Stimulated activated naive CD4-positive, alpha-beta T cell treated with Interleukin-2 at 50 U/mL for 16 hours (primary cell): ENCODE measurements at places on chromosomes 2 and 18.
A peak's percentile ranks its signal among the peaks of the same experiment; 100 is the strongest.

DNA sequence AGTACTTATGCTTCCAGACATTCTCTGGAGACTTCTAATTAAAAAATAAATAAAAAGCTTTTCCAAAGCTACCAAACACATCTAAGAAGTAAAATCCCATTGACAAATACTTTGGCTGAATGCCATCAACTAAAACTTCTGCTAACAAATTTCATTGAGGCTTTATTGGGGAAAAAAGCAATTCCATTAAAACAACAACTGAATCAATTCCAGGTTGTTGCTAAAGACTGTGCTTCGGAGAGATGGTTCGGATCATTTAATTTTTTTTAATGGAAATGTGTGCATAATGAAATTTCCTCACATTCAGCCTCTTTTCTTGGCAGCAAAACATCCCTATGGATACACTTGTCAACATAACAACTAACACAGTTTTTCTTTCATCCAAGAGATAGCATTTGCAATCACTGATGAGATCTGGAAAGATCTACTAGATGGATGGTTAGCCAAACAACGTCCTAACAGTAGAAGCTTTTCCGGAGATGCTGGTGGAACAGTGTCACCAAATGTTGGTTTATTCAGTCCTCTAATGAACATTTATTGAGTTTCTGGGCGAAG is 446.1 kb upstream of the FAM98A start:
- no peak for DNase-seq

DNA sequence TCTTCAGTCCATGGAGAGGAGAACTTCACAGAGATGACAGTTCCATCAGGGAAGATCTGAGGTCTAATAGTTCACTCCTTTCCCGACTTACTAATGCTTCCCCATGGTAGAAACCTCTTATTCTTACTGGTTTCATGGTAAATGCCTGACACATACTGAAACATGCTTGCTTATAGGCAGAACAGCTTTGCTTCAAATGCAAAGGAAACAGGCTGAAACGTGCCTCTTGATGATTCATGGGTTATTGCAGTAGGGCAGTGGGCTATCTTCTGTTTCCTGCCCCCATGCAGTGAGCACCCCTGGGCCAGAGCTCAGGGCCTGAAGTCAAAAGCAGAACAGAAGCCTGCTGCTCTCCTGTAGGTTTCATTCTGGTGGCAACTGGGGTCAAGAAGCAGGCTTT is 223.5 kb downstream of the RDH14 start:
- DNase-seq = no peak

DNA sequence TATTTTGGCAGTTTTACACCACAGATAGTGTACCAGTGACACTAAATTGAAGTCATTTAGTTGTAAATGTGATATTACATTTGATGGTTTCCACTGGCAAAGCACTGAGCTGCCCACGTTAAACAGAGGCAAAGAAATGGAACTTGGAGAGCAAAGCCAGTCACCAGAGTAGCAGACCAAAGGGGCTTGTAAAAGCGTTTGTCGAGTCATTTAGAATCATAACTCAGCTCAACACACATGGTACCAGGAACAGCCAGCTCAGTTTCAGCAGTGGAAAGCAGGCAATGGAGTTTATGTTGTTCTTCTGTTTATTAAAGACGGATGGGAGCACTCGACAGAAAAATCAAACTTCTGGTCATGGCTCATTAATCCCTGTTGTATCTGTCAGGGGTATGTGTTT is 91.2 kb downstream of the POU3F3 start:
- no peak for DNase-seq

- DNase-seq = no peak
Observed at GRCh38 chr18:78424403-78425018, 555.1 kb upstream of the SALL3 start.

- no peak for DNase-seq
Observed at GRCh38 chr18:55477499-55477859, 110.5 kb downstream of the TCF4 start.

DNA sequence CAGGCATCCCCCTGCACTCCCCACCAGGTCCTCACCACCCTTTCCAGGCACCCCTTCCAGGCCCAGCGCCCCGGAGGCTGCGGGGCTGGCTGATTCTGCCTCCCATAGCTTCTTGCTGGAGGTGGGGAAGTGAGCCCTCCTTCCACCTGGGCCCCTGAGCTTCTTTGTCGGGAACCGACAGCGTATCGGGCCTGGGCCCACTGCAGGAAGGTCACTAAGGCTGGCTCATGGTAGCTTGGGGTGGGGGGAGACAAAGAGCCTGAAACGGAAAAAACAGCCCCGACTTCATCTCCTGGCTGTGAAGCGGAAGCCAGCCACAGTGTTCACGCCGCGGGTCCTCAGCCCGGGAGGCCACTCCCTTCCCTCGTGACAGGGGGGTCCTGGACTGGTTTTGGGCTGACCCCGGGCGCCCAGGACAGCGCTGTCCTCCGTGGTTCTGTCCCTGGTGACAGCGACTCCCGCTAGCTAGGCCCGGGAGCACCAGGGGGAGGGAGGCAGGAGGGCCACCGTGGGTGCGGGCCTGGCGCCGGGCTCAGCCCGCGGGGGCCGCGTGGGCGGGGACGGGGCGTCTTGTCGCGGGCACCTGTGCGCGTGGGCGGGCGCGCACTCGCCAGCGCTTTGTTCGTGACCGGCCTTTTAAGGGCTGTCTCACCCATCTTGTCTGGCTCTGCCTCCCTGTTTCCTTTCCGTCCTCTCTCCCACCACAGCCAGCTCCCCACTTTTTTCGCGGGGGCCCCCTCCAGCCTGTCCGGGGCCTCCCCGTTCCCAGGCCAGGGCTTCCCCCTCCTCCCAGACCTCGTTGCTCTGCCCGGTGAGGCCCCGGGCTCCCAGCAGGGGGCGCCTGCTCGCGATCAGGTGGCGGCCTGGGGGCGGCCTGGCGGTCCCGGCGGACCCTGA is 64.9 kb downstream of the DNMT3A start:
- DNase-seq = peak; percentile 75

DNA sequence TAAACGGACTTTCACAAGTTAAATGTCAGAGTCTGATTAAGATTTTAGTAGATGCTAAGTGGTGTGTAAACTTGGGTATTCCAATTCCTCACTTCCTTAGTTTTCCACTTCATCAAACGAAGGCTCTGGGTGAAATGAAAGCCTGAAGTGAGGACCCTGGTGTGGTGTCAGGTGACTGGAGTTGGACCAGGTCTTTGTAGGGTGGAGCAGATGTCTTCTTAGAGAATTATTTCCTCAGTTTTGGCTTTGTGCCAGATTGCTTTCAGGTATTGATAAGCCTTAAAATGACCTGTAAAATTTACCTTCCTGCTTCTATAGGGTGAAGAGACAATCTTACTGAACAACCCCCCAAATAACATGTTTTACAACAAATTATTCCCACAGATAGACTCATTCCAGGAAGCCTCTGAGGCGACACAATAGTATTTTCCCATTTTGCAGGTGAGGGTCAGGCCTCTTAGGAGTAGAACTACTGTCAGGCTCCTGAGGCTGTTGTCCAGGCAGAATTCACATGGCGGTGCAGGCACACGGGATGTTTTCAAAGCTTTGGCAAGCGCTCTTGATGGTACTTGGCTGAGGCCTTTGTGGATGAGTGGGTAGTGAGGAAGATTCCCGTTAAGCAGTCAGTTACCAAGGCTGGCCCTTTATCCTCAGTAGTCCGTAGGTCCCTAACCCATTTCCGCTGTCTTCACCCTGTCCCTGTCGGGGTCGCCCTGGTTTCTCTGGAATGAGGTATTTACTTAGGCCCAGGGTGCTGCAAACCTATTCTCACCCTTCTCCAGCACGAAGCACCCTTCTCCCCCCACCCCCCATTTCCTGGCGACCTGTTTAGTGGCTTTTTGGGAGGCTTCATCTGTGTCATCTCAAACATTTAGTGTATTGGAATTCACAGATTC is 6.6 kb downstream of the RPS7 start:
- DNase-seq = no peak

DNA sequence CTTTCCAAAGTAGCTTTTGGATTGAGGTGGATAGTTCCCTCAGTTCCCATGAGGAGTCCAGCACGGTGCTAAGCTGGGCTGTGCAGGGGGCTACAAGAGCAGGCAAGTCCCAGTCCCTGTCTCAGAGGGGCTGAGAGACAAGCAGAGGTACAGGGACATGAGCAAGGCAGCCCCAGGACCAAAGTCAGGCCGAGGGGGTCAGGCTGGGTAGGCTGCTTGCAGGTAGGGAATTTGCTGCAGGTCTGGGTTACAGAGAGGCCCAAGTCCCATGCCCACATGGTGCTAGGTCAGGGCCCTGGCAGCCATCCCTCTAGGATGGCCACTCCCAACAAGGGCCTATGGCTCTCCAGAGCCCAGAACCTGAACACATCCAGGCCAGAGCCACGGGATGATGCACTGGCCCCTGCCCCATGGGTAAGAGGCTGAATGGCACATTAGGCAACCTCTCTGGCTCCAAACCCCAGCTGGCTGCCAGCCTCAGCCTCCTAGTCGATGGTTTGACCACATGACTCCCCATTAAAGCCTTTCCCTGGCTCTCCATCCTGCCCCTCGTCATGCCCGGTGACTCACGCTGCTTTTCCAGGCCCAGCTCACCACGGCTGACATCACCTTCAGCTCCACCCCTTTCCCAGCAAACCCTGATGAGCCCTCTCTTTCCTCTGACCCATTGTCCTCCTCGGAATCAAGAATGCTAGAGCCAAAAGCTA is 83.7 kb downstream of the SDC1 start:
- DNase-seq = no peak

- no peak for DNase-seq
Observed at GRCh38 chr2:18268400-18268799, 292.1 kb downstream of the RDH14 start.

DNA sequence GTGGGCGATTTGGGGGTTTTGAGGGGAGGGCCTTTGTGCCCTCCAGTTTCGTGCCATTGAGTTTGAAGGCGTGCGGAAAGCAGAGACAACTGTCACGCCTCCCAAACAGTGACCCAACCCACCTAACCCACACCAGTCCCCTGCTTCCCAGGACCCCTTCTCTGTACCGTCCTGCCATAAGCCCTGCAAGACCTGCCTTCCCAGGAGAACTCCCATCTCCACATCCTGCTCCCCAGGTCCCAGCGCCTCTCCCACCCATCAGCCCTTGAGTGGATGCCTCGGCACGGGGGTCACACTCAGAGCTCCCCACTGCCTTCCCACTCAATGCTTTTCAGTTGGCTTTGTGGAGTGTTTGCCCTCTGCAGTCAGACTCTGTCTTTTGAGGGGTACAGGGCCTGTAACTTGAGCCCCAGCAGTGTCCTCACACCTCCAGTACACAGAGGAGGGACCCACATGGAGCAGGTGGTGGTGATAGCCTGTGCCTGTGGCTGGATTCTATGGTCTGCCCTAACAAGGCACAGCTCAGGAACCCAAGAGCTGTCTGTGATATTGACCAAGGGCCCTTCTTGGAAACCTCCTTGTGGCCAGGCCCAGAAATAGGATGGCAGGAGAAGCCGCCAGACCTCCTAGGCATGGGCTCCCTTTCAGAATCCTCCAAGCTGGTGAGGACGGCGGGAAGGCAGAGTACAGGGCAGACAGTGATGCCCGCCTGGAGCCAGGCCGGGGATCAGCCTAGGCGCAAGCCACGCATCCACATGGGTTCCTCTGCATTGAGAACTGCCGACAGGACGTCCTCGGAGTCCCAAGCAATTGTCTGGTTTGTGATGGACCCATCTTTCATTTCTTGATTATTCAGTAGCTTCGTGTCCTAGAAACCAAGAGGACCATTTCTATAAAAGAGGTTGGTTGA is 44.4 kb upstream of the SMAD7 start:
- DNase-seq = no peak

GRCh38 chr2:200319548-200320337 is 13.2 kb downstream of the SPATS2L start:
- DNase-seq = no peak

DNA sequence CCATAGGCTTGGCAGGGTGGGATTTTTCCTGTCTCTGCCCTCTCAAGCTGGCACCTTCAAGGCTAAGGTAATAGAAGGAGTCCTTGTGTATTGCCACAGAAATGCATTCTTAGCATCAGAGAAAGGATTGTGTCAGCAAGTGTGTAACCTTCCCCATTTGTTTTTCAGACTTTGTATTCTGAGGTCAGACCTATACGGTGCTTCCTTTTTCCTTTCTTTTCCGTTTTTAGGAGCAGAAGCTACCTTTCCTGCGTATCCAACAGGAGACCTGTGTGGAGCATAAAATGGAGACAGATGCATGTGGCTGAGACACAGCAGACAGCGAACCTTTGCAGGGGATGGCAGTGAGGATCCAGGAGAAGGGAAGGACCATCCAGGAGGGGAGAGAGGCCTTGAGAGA is 46.6 kb downstream of the ARL5A start:
- no peak for DNase-seq

GRCh38 chr2:84906900-84907714 is 1.7 kb downstream of the TMSB10 start:
- peak; percentile 28 for DNase-seq

GRCh38 chr18:31243740-31244512 is 74.0 kb upstream of the DSG1 start:
- no peak for DNase-seq

DNA sequence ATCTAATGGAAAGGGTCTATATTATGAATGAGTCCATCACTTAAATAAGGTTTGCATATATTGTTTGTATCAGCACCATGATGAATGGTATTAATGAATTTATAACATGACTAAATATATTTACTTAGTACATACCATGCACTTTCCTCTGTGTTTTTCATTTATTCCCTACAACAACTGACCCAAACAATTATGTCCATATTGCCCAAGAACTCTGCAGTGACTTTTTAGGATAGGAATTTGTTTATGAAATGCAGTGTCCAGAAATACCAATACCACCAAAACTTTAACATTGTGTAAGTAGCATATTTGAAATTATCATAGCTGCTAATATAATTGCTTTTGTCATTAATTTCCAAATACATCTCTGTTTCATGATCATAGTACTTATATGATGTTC is 119.7 kb downstream of the WDR7 start:
- DNase-seq = no peak

DNA sequence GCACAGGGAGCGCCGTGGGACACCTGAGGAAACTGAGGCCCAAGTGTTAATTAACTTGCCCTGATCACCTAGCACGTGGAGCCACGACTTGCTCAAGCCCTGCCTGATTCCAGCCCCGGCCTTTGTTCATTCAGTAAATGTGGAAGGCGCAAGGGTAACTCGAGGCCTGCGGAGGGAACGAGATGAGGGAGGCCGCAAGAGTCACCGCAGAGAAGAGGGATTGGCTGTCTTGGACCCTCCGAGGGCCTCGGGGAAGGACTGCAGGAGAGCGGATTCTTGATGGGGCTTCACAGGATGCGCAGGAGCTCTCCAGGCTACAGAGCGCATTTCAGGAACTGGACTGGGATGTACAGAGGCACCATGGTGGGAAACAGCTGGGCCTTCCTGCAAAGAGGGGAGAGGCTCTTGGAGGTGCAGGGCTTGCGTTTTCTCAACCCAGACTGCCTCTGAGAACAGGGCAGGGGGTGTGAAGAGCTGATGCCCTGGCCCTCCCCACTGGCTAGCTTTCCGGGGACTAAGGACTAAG is 511 bp upstream of the ANKMY1 start:
- DNase-seq = no peak

GRCh38 chr18:12026562-12026961 is 45.3 kb downstream of the IMPA2 start:
- no peak for DNase-seq
